Transverse colon (tissue), 4 donors: ENCODE measurements at places on chromosomes 12 and 14. TPM values are rescaled to one million over a fixed set of nuclear protein-coding genes. Genes with fewer than 3 reads are reported as not detected.

GRCh38 chr14:60640859-60641741 lies 8.2 kb downstream of the SIX1 start:
- DNase-seq = no peak

The GZMB gene
- not detected for total RNA-seq

DNA sequence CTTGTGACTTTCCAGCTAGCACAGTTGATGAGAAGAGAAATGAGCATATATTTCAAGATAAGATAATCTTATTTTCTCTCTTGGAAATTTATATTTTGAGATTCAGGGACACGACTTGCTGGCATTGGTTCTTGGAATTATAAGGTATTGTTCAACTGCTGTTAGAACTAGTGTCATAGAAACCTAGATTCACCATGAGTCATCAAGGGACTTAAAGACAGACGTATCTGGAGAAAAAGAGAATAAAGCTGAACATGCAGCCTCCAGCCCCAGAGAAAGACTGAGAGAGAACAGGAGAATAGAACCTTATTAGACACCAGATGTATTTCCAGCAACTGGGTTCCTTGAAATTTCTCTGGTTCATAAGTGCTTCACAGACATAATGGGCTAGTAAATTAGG lies 194.4 kb upstream of the PPFIA2 start:
- no peak for DNase-seq

- peak; percentile 81 for DNase-seq
Measured at GRCh38 chr14:49768301-49769121, 558 bp downstream of the KLHDC2 start.

The ZNF740 gene
- total RNA-seq = 13.3 TPM

- DNase-seq = no peak
Measured at GRCh38 chr14:22898302-22899090, 15.5 kb downstream of the REM2 start.

GRCh38 chr14:36553656-36554260 lies 28.7 kb downstream of the NKX2-8 start:
- DNase-seq = no peak

DNA sequence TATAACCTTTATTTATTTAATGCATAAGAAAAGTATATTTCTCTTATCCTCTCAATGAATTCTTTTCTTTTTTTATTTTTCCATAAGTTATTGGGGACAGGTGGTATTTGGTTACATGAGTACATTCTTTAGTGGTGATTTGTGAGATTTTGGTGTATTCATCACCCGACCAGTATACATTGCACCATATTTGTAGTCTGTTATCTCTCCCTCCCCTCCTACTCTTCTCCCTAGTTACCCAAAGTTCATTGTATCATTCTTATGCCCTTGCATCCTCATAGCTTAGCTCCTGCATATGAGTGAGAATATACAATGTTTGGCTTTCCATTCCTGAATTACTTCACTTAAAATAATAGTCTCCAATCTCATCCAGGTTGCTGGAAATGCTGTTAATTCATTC lies 1900.0 kb upstream of the SEL1L start:
- no peak for DNase-seq

The C12orf54 gene
- not detected for total RNA-seq

The KRT6C gene
- not detected for total RNA-seq

DNA sequence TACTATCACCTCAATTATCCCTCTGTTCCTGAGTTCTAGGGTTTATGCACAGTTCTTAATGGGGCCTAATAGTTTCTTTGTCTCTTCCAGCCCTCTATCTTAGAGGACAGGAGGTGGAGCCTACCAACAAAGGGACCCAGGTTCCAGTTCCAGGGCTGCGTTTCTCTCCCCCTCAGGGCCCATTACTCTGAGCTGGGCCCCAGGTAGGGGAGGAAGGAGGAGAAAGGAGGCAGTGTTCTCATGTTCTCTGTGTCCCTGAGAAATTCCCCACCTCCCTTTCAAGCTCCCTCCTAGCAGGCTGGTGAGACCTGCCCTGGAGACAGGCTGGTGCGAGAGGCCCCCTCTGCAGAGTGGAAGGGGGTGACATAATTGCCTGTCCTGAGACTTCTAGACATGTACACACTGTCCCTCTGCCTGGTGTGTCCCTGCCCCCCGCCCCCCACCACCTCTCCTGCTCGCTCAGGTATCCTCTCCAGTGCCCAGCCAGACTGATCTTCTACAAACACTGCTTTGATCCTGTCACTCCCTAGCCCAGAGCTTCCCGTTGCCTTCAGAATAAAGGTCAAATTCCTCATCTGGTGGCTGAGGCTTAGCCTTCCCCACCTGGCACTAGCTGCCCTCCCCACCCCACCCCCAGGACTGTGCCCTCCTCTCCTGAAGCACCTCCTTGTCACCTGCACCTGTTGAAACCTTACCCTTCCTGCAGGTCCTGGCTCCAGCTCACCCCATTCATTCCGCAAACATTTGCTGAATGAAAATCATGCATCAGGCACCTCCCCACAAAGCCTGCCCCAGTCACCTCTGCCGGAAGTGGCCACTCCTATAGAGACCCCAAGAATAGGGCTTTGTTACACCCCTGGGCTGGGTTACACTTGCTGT lies 21.1 kb upstream of the KRT8 start:
- peak; percentile 73 for DNase-seq

DNA sequence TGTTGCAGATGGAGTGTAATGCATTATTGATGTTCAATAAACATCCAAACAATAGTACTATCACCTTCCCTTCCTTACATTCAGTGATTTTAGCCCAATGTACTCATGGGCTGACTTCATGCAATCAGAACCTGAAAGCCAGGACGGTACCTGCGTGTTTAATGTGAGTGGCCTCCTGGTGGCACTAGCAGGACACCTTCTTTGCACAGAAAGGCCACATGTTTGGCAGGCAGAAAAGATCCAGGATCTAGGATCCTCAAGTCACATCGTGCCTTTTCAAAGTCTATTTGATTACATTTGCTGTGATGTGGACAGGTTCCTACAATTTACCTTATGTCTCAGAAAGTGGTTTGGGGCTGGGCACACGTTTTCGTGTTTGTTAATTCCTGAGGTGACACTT lies 82.9 kb downstream of the NEDD1 start:
- DNase-seq = no peak

DNA sequence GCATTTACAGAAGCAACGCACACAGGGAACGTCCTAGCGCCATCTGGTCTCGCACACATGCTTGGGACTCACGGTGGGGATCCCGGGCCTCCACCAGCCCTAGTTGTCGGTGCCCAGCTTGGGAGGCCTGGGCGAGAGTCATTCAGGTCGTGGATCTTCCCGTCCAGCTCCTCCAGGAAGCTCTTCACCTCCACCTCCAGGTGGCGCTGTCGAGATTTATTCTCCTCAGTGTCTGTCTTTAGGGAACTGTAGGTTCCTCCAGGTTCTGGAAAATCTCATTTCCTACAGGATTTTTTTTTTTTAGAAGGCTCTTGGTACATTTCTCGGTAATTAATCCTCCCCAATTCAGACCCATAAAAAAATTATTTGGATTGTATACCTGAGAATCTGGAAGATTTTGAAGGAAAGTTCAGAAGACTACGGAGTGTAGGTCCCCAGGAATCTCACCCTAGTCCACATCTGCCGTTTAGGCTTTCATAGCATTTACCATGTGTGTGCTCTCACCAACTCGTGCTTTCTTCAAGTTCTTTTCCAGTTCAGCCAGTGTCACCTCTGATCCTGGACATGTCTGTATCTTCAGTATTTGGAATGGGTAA lies 910.0 kb downstream of the TMEM121 start:
- DNase-seq = peak; percentile 35

GRCh38 chr12:51124504-51124903 lies 41.1 kb upstream of the CSRNP2 start:
- no peak for DNase-seq

GRCh38 chr14:29925101-29925722 lies 2.4 kb downstream of the PRKD1 start:
- no peak for DNase-seq

The RAB2B gene
- 24.5 TPM for total RNA-seq

The OAS2 gene
- total RNA-seq = 2.0 TPM

DNA sequence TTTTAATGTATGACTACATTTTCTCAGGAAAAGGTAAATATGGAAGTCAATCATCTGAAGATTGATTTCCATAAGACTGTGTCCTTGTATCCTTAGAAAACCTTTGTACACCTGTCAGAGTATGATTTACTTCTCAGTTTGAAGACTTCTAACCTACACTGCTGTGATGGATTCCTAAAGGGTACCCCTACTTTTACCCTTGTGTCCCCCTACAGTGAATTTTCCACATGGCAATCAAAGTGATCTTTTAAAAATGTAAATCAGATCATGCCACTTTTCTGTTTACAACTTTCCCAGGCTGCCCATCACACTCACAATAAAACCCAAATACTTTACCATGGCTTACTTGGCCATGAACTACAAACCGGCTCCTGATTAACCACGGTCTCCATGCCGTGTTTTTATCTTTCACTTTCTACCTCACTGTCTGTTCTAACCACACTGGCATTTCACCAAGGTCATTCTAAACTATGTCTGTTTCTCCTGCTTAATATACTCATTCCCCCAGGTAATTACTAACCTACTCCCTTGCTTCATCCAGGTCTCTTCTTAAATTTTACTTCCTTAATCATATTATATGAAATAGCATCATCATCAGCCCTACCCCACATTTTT lies 8.1 kb downstream of the DNAI7 start:
- DNase-seq = no peak

- DNase-seq = no peak
Measured at GRCh38 chr12:3192221-3192620, 115.0 kb downstream of the TSPAN9 start.

The MIPOL1 gene
- total RNA-seq = 13.5 TPM

DNA sequence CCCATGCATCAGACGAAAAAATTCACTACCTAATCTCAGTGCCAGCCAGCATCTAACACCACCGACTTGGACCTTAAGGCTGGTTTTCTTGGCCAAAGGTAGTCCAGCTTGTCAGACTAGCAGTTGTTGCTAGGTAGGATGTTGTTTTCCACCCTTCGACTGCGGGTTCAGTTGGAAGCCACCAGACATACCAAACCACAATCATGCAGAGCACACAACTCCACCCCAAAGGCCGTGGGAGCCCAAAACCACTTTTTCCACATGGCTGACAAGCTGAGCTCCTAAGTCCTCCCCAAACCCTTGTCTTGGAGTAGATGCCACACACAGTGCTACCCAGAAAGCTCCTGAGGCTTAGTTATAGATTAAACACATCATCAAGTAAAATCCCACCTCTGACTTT lies 46.8 kb downstream of the LRIG3 start:
- DNase-seq = no peak

The CMTM5 gene
- total RNA-seq = not detected

GRCh38 chr12:185576-185955 lies 28.4 kb downstream of the SLC6A12 start:
- no peak for DNase-seq

- DNase-seq = no peak
Measured at GRCh38 chr12:25550186-25550585, 2.9 kb downstream of the LMNTD1 start.

DNA sequence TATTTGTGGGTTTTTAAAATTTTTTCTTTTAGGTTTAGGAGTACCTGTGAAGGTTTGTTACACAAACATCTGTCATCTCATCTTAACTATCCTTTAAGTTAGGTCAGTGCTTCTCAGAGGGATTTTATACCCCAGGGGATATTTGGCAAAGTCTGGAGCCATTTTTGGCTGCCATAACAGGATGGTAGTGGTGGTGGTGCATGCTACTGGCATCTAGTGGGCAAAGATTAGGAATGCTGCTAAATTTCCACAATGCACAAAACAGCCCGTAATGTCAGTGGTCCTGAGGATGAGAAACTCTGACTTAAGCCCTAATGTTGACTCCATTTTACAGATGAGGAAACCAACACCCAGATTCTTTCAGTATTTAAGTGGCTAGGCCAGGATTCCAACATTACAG lies 85.2 kb upstream of the MYF6 start:
- DNase-seq = no peak
